ENCODE measurements at places on chromosomes 5 and 9.

DNA sequence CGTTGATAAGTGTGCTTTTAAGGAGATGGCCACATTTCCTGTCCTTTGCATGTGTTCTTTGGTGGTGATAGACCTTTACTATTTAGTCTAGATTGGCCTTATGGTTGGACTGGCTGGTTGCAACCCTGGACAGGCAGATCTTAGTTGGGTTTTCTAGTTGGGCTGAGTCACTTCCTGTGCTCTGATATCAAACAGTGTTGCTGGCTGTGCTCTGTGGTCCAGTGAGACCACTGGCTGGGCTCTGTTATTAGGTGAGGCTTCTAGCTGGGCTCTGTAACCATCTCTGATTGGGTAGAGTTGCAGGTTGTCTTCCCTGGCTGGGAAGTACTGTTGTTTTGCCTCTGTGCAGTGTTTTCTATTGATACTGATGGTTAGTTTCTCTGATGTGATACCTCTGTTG lies 432.5 kb downstream of the LRRC70 start:
- DNase-seq = no peak

GRCh38 chr9:87524061-87524460 lies 26.4 kb downstream of the DAPK1 start:
- DNase-seq = no peak

DNA sequence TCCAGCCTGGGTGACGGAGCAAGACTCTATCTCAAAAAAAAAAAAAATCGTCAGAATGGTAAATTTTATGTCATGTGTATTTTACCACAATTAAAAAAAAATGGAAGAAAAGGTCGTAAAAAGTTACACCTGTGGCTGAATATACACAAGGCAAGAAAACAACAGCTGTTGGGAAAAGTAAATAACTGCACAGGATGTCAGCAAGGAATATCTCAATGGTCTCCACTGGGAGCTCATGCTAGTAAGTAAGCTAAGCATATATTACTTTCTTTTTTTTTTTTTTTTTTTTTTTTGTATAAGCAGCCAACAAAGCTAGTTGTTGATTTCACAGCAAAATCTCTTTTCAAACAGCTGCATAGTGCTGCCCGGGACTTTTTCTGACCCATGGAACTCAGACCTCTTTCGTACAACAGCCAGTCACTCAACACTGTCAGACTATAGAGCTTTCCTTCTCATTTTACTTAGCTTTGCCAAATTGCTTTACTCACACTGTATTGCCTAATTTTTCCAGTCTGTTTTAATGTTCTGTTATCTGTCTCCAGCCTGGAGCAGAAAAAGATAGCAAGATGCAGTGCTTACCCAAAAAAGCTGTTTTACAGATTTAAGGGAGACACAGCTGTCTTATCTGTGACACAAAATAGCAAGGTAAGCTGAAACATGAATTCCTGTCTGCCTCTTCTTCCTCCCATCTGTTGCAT lies 175.9 kb downstream of the ENC1 start:
- DNase-seq = no peak

DNA sequence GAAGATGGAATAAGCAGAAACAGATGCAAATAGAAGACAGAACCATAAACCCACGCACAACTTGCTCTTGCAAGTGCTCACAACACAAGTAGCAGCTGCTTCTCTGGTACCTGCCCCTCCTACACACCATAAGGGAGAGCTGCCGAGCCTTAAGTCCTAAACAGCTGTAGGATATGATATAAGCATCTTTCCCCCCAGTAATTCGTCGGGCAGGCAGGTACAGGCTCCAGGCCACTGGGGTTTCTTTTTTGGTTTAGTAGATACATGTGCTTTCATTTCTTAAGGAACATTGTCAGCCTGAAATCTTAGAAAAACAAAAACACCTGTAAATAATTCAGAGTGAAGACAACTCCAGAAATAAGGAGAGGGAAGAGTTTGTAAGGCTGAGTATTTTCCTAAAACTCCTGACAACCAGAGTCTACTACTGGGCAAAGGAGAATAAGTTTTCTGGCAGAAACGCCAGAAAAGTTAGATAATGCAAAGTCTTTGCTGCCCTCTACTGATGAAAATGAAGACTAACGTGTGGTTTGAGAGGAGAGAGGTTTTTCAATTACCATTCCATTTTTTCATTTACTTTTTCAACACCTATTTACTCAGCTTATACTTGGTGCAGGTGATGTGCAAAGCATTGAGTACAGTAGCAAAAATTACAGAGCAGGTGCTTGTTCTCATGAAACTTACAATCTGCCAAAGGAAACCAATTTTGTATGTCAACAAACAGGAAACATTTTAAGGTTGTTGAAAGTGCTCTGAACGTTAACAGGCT lies 20.1 kb upstream of the TCERG1 start:
- DNase-seq = no peak

DNA sequence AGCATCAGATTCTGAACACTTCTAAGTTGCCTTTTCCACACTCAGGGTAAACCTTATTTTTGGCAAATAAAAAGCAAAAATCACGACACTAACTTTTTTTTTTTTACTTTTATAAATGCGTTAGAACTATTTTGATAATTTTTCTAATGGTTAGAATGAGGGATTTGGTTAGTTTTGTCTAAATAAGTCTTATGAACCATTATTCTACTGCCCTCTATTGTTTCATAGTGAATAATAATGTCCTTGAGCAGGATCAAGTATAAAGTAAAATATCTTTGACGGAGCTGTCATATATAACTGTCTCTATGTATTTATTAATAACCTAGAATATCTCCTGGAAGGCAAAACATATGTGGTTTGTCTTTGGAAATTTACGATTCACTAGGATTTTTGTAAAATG lies 631.8 kb downstream of the GABRG2 start:
- no peak for DNase-seq

GRCh38 chr9:38117651-38118050 lies 48.6 kb upstream of the SHB start:
- DNase-seq = no peak

DNA sequence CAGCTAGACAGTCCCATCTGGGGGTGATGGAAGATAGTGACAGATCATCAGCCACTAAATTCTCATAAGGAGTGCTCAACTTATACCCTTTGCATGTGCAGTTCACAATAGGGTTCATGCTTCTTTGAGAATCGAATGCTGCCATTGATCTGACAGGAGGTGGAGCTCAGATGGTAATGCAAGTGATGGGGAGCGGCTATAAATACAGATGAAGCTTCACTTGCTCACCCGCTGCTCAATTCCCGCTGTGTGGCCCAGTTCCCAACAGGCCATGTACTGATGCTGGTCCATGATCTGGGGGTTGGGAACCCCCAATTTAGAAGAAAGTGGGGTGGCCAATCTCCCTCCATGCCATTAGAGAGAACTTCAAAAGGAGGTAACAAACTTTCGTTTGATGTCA lies 44.9 kb upstream of the ZNF462 start:
- no peak for DNase-seq

GRCh38 chr5:157186309-157187045 lies 5.8 kb downstream of the ITK start:
- DNase-seq = no peak

- DNase-seq = no peak
These were observed 19.7 kb upstream of the GRIA1 start for GRCh38 chr5:153470736-153471135.

GRCh38 chr5:69492923-69493395 lies 369 bp downstream of the OCLN start:
- no peak for DNase-seq
